ENCODE measurements at places on chromosomes 6 and 20.

GRCh38 chr6:56616967-56617366 is 25.7 kb downstream of the DST start:
- DNase-seq = no peak

DNA sequence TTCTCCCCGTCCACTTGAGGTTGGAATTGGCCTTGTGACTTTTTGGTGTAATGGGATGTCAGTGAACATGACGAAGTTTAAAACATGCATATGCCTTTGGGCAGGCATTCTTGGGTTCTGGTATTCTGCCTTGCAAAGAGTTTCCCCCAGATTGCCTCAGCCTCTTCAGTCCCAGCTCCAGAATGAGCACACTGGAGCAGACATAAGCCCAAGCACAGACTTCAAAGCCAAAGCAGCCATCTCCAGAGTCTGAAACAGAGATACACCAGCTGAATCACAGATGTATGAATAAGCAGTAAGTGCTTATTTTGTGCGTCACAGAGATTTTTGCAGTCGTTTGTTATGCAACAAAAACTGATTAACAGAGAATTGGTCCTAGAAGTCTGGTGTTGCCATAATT is 546.0 kb downstream of the FRK start:
- no peak for DNase-seq

DNA sequence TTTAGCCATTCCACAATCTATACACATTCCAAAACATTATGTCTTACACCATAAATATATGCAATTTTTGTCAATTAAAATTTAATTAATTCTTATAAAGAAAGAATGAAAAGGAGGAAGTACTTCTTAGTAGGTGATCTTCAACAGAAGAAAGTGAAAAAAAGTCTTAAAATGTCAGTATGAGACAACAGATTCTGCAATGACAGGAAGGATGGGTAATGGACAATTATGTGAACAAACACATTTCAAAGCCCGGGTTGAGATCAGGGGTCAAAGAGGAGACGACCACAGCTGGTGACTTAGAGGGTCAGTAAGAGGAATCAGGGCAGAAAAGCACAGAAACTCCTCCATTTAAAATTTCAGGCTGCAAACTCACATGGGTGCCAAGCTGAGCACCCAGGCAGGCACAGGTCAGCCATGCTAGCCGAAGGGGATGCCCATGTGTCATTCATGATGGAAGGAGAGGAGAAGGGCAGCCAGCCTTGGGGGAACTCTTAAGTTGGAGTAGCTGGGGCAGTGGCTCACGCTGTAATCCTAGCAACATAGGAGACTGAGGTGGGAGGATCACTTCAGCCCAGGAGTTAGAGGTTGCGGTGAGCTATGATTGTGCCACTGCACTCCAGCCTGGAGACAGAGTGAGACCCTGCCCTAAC is 11.0 kb downstream of the VSX1 start:
- DNase-seq = no peak

- DNase-seq = no peak
These were observed 238.9 kb downstream of the TBC1D7 start for GRCh38 chr6:13089296-13089994.

GRCh38 chr6:167091805-167092107 is 31.1 kb upstream of the CCR6 start:
- no peak for DNase-seq

GRCh38 chr6:96626759-96627364 is 63.9 kb downstream of the FHL5 start:
- DNase-seq = no peak

- DNase-seq = no peak
These were observed 22.7 kb upstream of the NTSR1 start for GRCh38 chr20:62685781-62686555.
